ENCODE measurements at places on chromosomes 6 and 20.
A peak's percentile ranks its signal among the peaks of the same experiment; 100 is the strongest.

DNA sequence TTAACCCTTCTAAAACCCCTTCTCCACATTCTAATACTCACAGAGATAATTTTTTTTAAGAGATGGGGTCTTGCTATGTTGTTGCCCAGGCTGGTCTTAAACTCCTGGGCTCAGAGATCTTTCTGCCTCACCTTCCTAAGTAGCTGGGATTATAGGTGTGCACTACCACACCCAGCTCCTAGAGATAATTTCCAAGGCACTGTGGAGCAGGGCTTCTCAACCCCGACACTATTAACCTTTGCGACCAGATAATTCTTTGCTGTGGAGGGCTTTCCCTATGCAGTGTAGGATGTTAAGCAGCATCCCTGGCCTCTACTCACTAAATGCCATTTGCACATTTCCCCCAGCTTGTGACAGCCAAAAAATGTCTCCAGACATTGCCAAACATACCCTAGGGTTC is 8.8 kb upstream of the RREB1 start:
- no peak for DNase-seq

GRCh38 chr20:35294293-35294685 is 2.1 kb upstream of the FAM83C start:
- DNase-seq: no peak

GRCh38 chr6:168100803-168101589 is 22.0 kb upstream of the FRMD1 start:
- DNase-seq: no peak

DNA sequence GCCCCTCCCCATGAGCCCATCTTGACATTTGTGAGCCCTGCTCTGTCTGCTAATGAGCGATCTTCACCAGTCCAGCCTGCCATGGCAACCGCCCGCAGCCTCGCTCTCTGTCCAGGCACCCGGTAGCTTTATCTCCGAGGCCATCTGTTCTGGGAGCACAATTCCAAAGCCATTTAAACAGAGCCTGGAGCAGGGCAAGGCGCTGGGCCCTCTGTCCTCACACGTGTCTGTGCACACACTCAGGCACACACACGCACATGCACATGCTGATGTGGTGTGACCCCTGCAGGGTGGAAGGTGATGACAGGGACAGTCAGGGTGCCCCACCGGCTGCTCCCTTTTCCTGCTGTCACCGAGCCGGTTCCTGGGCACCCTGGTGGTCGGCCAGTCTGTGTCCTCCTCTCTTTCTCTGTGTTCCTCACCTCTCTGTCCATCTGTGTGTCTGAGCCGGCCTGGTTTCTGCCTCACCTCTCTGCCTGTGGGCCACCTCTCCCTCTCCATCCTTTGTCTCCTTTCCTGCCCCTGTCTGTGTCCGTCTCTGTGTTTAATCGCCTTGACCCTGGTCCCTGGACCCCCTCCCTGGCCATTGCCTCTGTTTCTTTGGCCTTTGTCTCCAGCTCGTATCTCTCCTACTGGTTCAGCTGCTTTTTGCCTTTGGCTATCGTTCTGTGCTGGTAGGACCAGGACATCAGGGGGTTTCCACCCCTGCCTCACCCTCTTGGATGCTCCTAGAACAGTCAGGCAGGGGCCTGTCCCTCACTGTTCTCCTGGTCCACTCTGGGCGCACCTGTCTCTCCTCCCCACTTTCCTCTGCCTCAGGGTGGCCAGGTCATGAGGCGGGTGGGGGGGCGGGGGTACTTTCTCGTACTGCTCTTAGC is 8.8 kb upstream of the MYT1 start:
- DNase-seq: no peak

DNA sequence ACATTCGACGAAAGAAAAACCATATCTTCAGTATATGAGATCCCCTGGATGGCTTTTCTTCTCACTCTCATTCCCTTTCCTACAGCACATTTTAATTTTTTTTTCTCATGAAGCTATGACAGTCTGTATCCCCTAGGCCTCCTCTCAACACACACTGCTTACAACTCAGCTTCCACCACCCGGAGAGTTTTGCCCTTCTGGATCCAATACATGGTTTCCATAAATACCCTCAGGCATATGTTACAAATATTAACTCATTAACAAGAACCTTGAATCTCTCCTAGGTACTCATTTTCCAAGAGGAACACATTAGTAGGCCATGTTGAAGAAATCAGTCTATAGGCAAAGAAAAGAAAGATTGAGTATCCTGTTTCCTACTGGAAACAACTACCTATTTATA is 44.0 kb downstream of the PAK5 start:
- no peak for DNase-seq

DNA sequence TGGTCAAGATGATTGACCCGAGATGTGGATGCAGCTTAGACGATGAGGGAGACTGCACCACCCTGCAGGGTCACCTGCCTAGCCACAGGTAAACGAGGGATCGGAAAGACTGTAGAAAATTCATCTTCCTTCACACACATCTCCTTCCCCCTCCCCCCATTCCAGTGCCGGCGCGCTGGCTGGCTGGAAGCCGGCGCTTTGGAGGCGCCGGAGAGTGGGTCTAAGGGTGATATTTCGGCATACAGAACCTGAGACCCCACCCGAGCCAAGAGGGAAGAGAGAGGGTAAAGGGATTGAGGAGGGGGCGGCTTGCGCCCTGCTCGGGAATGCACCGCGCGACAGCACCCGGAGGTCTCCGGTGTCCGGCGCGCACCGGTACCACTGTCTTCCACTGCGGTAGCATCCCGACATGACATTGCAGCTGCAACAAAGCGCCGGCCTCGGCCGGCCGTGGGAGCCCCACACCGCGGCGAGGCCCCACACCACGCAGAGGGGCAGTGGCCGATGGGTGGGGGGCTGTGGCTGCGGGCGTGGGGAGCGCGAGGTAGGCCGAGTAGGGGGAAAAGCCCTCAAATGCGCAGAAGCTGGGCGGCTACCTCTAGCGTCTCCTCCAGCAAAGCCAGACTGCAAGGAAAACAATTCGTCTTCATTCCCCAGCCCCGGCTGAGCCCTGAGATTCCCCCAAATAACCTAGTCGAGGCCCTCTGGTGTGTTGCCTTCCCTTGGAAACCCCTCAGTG is 984 bp downstream of the TNFRSF21 start:
- no peak for DNase-seq

DNA sequence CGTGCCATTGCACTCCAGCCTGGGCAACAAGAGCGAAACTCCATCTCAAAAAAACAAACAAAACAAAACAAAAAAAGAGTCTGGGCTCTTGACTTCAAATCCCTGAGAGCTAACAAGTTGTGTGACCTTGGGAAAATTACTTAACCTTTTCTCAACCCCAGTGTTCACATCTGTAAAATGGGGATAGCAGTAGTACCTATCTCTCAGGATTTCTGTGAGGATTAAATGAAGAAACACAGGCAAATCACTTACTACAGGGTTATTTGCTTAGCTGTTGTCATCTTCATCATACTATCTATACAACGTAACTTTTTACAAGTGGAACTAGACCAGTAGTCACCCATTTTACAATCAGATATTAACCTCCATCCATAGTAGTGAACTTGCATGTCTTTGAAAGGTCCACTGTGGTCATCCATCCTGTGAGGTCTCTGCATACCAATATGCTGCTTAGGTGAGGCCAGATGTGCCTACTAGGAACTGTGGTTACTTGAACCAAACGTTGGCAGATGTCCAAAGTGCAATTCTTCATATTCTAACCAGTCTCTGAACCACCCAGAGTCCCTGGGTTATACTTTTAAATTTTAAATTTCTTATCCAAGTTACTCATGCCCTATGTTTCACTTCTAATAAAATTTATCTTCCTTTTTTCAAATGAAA is 128.9 kb upstream of the BEND3 start:
- no peak for DNase-seq

GRCh38 chr6:7250812-7251211 is 62.2 kb downstream of the SSR1 start:
- DNase-seq: no peak

GRCh38 chr6:38337819-38338465 is 301.8 kb downstream of the BTBD9 start:
- no peak for DNase-seq

- no peak for DNase-seq
These were observed 331.2 kb downstream of the QKI start for GRCh38 chr6:163745536-163746400.

DNA sequence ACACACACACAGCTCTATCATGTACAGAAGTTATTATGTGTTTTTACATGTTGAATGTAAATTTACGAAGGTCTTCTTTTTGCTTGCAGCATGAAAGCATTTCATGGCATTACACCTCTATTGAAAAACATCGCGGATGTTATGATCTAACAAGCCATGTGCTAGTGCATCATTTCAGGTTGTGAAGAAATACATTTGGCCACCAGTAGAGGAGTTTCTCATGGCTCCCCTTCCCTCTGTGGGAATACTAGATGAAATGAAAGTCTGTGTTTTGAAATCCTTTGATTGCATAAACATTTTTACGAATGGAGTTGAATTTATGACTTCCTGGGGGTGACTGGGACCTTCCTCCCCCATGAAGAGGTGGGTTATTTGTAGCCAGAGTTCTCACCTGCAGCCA is 17.7 kb downstream of the MAS1 start:
- no peak for DNase-seq

- no peak for DNase-seq
These were observed 7.8 kb upstream of the PNISR start for GRCh38 chr6:99432877-99433276.

DNA sequence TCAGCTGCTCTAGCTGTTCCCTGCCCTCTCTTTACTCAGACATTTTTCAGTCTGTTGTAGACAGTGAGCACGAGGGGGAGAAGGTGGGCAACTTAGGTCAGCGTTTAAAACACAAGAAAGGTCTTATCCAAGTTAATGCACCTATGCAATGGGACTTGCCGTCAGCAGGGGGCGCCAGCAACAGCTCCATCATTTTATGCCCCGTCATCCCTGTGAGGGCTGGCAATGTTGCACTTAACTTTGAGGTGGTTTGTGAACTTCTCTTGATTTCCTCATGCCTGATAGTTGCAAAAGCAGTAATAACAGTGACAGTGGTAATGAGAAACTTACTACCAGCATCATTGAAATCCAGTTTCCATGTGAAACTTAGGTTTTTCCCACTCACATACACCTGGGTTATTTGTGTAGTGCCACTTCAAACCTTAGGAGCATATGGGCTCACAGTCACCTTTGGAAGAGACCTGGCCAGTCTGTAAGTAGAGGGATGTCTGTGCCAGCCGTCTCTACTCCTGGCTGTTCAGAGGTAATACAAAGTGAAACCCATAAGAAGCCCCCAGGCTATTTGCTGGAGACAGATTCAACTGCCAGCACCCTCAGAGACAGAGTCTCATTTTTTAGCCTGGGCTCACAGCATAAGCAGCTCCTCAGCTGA is 44.9 kb upstream of the ID1 start:
- peak; percentile 67 for DNase-seq

DNA sequence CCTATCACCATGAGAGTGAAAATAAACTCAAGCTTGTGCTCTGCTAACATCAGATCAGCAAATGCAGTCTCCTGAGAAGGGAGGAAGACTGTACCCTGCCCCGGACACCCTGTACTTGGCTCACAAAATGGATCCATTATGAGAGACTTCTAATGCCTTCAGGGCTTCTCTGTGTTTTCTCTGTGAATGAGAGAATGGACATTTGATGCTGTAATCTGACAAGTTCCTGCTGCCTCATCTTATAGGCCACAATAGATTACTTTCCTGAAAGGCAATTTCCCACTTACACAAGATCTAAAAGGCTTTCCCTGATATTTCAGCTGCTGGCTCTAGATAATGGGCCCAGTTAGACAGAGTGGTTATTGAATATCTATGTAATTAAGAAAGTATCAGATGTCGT is 117.2 kb downstream of the OTOR start:
- no peak for DNase-seq

- no peak for DNase-seq
These were observed 48.5 kb downstream of the PYGB start for GRCh38 chr20:25296094-25297093.

- no peak for DNase-seq
These were observed 3.0 kb upstream of the CDYL start for GRCh38 chr6:4773181-4773580.

GRCh38 chr6:15431762-15432483 is 186.1 kb downstream of the JARID2 start:
- no peak for DNase-seq

DNA sequence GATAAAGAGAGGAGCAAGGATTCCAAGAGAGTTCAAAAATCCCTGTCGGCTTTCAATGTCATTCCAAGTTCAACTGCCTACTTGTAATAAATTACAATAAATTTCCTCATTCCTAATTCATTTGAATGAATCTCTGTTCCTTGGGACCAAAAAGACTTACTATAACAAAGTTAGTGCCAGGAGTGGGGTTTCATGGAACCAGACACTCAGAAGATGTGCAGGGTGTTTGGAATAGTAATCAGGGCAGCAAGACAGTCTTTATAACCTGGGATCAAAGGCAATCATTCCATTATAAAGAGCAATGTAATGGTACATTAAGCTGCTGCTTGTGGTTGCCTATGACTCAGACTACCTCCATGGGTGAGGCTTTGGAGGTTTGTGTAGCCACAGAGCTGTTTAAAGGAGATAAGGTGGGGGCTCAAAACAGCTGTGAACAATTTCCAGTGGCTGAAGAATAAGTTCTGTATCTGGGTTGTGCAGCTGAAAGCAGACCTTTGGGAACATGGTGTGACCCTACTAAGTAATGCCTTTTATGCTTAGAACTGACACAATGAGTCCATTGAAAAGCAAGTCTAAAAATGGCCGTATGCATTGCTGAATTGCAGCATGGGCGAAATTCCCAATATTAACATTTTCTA is 159.9 kb downstream of the LINC00237 start:
- no peak for DNase-seq

- no peak for DNase-seq
These were observed 1.2 kb upstream of the SPATS1 start for GRCh38 chr6:44341095-44341890.

- DNase-seq: no peak
These were observed 4.6 kb downstream of the GUCA1A start for GRCh38 chr6:42177514-42178364.

GRCh38 chr6:168996356-168996625 is 257.4 kb downstream of the THBS2 start:
- no peak for DNase-seq

GRCh38 chr20:19330731-19331130 is 118.3 kb downstream of the SLC24A3 start:
- no peak for DNase-seq

- DNase-seq: no peak
These were observed 30.0 kb upstream of the TGM2 start for GRCh38 chr20:38194971-38195504.

DNA sequence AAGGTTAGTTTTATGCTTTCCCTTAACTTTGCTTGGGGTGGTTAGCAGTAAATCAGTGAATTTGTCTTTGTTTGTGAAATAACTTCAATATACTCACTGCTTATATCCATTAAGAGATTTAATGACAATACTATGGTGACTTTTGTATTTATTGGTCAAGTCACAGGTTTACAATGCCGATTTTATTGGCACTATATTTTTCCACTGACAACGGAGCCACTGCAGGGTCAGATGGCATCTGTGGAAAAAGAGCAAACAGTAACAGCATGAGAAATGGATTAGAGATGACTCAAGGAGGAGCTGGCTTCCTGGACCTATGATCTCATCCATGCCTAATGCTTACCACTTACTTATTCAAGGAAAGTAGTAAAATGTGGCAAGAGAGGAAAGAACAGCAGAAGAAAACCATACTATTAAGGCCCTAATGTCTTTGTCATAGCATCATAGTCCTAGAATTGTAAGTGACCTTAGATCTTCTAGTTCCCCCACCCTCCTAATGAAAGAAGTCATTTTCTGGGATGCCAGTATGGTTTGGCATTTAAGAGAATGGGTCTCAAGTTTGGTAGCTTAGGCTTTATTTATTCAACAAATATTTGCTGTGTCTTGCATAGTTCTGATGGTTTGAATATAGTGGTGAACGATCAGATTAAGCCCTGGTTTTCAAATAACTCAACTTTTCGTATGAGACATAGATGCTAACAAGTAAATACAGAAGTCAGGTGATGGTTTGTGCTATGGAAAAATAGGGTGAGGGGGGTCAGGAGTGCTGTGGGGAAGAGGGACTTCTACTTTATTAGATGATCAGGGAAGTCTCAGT is 18.5 kb downstream of the RNF144B start:
- no peak for DNase-seq

Measured in memory B cell (primary cell).